ENCODE measurements at places on chromosomes 7 and 10.

DNA sequence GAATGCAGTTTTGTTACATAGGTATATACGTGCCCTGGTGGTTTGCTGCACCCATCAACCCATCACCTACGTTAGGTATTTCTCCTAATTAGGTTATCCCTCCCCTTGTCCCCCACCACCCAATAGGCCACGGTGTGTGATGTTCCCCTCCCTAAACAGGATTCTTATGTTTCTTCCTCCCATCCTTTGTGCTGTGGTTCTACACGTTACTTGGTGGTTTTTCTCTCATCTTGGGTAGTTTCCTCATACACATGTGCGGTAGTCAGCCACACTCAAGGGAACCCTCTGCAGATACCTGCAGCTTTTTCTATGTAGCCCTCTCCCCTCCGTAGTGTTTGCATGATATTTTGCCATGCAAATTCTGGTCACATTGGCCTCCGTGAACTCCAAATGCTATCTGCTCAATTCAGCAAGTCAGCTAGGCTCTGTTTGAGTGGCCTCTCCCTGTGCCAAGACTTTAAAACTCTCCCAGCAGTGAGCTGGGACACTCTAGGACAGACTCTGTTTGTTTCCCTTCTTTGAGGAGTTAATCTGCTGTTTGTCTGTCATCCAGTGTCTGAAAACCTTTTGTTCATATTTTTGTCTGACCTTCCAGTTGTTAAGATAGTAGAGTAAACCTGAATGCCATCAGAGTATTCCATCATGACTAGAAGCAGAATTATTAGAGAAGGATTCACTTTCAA is 41.0 kb downstream of the RABGEF1 start:
- DNase-seq, result no peak

DNA sequence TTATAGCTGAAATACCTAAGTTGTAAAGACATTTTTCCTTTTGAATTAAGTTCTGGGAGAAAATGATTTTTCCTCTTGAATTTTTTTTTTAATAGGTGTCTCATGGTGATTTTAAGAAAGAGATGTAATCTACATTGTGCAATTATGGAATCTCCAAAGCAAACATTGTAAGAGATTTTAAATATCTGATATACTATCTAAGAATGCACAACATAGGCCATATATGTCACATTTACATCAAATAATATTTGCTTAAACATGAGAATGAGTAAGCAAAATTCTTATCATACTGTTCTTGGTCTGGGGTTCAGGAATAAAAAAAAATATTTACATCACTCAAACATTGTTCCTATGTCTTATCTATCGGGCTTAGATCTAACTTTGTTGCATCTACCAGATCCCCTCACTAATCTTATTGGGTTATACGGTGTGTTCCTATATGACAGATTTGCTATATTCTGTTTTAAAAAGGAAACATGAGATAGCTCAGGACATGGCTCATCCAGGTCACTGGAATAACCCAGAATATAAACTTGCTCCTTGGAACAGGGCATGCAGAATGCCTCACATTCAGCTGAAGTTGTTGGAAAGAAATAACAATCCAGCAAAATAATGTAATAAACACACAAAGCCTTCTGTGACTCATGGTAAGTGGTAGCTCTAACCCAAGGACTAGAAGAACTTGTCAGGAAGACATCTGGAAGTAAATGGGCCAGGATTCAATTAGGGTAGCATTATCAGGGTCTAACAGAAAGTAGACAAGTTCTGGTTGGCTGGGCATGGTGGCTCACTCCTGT is 794.7 kb downstream of the IPMK start:
- DNase-seq, result no peak

DNA sequence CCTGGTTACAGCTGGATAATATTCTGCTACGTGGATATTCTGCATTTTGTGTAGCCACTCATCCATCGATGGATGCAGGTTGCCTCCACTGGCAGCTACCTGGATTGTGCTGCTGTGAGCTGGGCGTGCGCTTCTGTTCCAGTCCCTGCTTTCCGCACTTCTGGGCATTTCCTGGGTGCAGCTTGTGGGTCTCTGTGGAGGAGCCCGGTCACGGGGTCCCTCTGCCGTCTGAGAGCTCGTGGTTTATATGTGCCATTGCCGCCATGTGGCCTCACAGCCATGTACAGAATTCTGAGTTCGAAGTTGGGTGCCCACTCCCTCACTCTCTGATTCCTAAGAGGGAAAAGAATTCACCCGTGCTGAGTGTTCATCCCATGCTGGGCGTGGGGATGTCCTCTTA is 38.3 kb downstream of the JAKMIP3 start:
- no peak for DNase-seq

GRCh38 chr10:82463614-82464013 is 588.6 kb downstream of the NRG3 start:
- peak; percentile 47 for DNase-seq

DNA sequence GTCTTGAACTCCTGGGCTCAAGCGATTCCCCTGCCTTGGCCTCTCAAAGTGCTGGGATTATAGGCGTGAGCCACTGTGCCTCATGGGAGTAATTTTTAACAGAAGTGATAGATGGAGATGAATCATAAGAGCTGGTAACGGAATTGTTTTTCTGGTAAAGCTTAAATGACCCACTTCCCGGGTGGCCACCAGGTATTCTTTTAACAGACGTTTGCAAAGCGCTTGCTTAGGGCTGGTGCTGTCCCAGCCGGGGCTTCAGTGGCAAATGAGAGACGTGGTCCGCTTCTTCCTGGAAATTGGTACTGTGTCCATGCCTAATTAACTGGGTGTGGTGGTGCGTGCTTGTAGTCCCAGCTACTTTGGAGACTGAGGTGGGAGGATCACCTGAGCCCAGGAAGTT is 23.5 kb downstream of the CAMK1D start:
- no peak for DNase-seq

DNA sequence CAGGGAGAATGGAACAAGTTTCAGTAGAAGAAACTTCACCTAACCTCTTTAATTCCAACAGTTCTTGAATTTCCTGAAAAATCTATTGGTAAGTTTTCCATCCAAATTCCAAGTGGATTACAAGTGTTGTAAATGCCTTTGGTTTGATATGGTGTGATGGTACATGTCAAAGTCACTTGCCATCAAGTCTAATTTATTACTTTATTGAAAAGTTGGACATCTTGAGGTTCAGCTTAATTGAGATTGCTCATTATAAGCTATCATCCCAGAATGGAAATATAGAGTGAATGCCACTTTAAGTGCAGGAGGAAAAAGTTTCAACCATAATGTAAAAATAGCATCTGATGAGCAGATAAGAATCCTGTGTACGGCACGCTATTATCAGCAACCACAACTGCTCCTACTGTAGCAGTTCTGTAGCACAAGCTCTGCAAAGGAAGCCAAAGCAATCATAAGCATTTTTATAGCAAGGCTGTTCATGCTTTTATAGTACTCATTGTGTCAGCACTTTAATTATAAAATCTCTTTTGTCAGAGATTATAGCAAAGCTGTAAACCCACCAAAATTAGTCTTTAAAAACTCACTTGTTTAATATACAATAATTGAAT is 991.8 kb upstream of the PHF14 start:
- DNase-seq, result no peak

- no peak for DNase-seq
These were observed 119.0 kb upstream of the CACUL1 start for GRCh38 chr10:118873738-118874105.

GRCh38 chr7:90560730-90561129 is 35.4 kb upstream of the CDK14 start:
- DNase-seq, result no peak

- no peak for DNase-seq
These were observed 90.8 kb downstream of the NRF1 start for GRCh38 chr7:129702316-129702715.

DNA sequence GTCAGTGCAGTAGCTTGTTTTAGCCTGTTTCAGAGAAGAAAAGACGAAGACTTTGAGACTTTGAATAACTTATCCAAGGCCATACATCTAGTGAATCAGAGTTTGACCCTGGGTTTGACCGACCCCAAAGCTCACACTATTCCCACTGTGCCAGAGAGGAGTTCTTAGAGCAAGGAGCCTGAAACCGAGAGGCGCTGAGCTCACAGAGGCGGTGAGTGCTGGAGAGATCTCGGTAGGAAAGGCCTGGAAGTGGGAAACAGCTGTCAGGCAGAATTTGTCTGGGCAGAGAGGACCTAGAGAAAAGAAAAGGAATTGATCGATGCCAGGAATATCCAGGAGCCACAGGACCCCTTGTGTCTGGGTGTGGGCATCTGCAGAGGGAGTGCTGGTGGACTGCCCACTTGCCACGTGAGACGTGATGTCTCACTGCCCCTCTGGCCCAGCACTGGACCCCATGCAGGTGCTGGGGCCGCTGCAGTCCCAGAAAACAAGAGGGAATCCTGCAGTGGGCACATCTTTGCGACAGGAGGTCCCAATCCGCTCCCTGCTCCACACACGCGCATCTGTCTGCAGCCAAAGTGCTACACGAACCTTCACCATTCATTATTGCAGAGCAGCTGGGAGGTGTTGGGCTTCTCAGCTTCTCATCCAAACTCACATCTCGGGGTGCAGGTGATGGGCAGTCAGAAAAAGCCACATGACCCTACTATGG is 6.2 kb downstream of the CALML3 start:
- no peak for DNase-seq

- DNase-seq, result no peak
These were observed 11.2 kb downstream of the MNX1 start for GRCh38 chr7:156998988-156999957.

- DNase-seq, result no peak
These were observed 4.4 kb downstream of the ITPRIP start for GRCh38 chr10:104333728-104334373.

GRCh38 chr7:26696978-26697377 is 167.4 kb downstream of the SKAP2 start:
- no peak for DNase-seq

- no peak for DNase-seq
These were observed 194.9 kb downstream of the REEP3 start for GRCh38 chr10:63716016-63716580.

DNA sequence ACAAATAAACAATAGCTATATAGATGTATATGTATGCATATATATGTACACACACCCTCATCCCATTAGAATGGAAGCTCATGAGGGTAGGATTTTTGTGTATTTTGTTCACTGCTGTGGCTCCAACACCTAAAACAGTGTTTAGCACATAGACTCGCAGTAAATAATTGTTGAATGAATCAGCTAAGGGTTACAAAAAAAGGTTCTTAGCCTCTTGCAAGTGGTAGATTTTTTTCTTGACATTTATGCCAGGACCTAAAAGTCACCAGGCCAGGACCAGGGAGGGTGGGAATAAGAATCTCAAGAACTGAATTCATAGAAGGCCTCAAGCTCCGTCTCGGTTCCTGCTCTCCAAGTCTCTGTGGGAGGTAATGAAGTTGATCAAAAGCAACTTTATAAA is 82.5 kb upstream of the CAPZA2 start:
- DNase-seq, result no peak

- DNase-seq, result no peak
These were observed 220.9 kb upstream of the MKLN1 start for GRCh38 chr7:131106681-131107336.

DNA sequence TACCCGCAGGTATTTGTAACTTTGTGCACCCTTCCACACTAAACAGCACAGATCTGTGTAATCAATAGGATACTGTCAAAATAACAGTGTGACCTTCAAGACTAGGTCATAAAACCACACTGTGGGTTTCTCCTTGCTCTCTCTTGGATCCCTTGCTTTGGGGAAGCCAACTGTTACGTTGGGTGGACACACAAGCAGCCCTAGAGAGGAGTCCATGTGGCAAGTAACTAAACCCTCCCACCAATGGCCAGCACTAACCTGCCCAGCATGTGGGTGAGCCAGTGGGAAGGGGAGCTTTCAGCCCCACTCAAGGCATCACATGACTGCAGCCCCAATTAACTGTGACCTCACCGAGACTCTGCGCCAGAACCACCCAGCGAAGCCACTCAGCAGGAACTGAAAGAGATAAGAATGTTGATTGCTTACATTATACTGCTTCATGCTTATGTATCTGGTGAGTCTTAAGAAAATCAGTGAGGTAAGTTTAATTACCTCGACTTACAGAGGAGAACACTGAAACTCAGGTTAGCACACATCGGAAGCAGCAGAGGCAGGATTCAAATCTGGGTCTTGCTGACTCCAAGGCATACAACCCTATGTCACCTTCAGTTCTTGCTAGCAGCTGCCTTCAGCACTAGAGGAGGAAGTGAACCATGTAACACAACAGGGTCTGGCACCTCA is 9.4 kb upstream of the ZC3HAV1 start:
- DNase-seq, result peak; percentile 15

DNA sequence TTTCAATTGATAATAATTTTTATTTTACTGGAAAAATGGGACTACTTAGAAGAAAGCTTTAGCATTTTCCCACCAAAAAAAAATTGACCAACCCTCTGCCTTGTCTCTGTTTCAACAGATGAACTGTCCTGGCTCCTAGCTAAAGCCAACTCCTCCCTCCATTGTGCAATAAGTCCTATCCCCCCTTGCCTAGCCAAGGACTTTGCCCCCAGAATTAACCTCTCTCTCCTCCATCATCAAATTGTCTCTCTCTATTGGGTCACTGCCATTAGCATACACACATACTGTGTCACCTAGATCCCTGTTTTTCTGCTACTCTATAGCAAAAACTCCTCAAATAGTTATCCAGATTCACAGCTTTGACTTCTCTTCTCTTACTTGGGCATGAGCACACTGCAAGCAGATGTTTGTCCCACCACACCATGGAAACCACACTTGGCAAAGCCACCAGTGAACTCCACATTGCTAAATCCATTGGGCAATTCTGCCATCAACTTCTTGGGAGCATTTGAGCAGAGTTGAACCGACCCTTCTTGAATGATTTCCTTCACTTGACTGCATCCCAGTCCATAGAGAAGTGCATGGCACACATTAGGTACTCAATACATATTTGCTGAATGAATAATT is 91.4 kb upstream of the NEBL start:
- DNase-seq, result no peak

DNA sequence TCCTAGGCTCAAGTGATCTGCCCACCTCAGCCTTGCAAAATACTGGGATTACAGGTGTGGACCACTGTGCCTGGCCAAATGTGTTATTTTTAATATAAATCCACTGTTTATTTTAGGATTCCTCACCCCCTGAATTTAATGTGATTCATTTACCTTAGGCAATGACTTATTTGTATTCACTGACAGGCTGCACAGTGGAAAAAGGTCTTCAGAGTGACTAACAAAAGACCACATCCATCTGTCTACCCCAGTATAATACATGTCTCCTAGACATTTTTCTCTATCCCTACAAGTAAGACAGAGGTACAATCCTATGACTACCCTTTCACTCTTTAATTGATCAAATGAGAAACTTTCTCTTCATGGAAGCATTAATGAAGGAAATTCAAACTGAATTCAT is 230.2 kb downstream of the AHR start:
- DNase-seq, result no peak

DNA sequence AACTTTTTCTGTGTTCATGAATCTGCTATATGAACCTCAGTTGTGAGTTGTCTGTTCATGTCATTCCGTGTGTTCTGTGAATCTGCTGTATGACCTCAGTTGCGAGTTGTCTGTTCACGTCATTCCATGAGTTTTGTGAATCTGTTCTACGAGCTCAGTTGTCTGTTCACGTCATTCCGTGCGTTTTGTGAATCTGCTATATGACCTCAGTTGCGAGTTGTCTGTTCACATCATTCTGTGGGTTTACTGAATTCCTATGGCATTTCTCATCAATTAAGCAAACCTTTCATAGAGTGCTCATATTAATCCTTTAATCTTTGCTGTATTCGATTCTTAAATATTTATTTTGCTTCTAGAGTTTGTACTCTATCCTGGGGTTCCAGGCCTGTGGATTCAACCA is 150.6 kb downstream of the DIP2C start:
- no peak for DNase-seq

- DNase-seq, result no peak
These were observed 224.1 kb downstream of the CCSER2 start for GRCh38 chr10:84552478-84552877.

Measured in NCI-H774 (cell line).